Cardiac fibroblast (primary cell): ENCODE measurements at places on chromosomes 6 and 20.
A peak's percentile ranks its signal among the peaks of the same experiment; 100 is the strongest.

- DNase-seq = no peak
Measured at GRCh38 chr6:96653181-96653580, 90.3 kb downstream of the FHL5 start.

GRCh38 chr6:99138445-99138844, 190.7 kb upstream of the FBXL4 start:
- DNase-seq = no peak

- DNase-seq = no peak
Measured at GRCh38 chr6:40439026-40439800, 148.0 kb downstream of the LRFN2 start.

GRCh38 chr20:62859721-62860120, 1.9 kb downstream of the TCFL5 start:
- DNase-seq = no peak

GRCh38 chr6:111750753-111751673, 122.2 kb downstream of the FYN start:
- DNase-seq = peak; percentile 90

DNA sequence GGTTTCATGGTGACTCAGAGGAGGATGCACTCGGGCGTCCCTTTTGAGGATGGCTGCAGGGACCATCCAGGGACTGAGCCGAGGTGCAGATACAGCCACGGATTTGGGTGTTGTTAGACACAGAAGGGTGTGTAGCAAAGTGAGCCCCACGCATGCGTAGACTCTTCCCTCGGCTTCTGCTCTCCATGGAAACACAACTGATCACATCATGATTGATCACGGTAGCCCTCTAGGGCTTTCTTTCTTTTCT, 606 bp upstream of the ULBP1 start:
- peak; percentile 50 for DNase-seq

DNA sequence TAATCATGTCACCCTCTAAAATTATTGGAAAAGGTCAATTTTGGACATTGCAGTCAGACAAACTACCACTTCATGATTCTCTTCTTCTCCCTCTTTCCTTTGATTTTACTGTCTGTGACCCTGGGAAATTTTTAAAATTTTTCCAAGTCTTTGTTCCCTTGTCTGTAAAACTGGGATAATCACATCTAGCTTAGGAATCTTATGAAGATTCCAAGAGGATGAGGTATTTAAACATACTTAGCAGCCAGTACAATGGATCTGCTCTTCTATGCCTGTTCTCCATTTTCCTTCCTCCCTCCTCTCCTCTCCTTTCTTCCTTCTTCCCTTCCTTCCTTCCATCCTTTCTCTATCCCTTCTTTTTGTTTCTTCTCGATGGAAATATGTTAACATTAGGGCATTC, 651.6 kb upstream of the MARCKS start:
- no peak for DNase-seq

DNA sequence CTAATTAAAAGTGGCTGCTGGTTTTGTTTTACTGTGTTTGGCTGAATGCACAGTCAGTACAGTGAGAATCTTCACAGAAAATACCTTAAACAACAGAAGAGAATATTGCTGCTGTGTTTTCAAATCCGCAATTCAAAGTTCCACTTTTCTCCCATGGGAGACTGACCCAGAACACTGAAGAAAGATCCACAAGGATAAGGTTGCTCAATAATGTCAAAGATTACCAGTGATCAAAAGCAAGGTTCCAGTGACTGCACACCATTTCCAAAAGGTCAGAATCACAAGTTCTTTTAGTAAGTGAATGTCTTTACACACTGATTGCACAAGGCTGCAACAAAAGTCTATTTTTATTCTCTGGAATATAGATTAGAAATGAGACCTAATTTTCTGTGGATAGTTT, 82.3 kb downstream of the EPHA7 start:
- DNase-seq = no peak

GRCh38 chr6:13729891-13730290, 18.3 kb upstream of the RANBP9 start:
- DNase-seq = peak; percentile 67

DNA sequence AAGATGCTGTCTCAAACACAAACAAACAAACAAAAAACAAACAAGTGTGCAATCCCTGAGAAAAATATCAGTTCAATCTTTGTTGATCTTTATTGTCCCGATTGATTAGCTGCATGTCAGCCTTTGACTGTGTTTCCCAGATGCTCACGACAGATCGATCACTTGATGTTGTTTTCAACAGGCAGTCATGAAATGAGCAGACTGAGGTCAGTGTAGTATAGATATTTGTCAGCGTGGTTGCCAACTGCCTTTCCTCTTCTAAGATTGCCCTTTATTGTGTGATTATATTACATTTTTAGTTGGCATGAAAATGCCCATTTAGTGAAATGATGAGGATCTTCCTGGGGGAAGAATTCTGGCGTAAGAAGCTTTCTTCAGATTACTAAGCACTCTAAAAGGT, 25.6 kb downstream of the UTRN start:
- no peak for DNase-seq

DNA sequence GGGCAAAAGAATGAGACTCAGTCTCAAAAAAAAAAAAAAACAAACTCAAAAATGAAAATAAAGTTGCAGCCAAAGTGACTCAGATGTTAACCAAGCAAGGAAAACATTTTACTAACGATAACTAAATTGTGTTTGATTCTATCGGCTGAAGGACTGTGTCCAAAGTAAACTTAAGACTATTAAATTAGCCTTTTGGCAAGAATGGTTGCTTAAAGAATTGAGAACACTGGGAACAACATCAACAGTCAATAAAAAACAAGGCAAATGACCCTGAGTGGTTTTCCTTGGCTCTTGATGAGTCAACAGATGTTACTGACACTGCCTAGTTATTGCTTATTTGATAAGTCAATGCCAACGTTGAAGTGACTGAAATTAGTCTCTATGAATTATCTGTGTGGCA, 36.7 kb downstream of the POU3F2 start:
- DNase-seq = peak; percentile 53

- DNase-seq = no peak
Measured at GRCh38 chr6:13012296-13012695, 295.7 kb downstream of the PHACTR1 start.

GRCh38 chr20:6806275-6806674, 38.8 kb downstream of the BMP2 start:
- DNase-seq = no peak

DNA sequence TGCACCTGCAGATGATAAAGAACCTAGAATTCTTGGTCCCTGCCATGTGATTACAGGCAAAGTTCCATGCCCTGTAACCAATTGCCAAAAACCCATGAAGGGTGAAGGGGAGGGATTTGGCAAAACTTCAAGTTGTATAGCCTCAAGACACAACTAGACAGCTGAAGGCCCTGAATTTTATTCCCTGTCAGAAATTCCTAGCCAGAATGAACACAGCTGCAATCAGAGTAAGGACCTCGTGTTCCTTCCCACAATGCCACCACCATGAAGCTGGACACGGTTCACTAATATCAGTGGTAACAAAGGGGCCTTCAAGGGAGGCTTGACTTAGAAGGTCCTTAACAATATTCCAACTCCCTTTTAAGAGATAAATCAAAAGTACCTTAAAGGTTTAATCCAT, 22.5 kb upstream of the IRAK1BP1 start:
- no peak for DNase-seq

- peak; percentile 55 for DNase-seq
Measured at GRCh38 chr6:37103169-37104039, 66.5 kb upstream of the PIM1 start.

GRCh38 chr6:82353848-82354247, 9.8 kb upstream of the TPBG start:
- peak; percentile 25 for DNase-seq

- DNase-seq = no peak
Measured at GRCh38 chr6:15401769-15402250, 155.9 kb downstream of the JARID2 start.

DNA sequence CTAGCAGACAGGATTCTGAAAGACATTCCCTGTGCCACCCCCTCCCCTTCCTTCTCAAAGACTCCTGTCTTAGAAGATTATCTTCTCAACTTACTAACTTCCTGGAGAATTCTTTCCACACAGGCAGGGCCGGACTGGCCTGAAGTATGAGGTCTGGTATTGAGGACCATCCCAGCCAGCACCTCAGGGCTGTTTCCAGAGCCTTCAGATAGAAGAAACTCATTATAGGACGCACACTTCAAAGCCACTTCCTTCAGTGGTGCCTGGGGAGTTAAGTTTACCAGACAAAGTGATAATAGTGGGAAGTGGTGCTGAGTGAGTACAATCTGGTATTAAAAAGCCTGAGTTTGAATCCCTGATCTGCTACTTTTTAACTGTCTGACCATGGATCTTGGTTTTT, 15.6 kb downstream of the KCNS1 start:
- no peak for DNase-seq

GRCh38 chr6:110650755-110651154, 164.5 kb downstream of the CDK19 start:
- no peak for DNase-seq

DNA sequence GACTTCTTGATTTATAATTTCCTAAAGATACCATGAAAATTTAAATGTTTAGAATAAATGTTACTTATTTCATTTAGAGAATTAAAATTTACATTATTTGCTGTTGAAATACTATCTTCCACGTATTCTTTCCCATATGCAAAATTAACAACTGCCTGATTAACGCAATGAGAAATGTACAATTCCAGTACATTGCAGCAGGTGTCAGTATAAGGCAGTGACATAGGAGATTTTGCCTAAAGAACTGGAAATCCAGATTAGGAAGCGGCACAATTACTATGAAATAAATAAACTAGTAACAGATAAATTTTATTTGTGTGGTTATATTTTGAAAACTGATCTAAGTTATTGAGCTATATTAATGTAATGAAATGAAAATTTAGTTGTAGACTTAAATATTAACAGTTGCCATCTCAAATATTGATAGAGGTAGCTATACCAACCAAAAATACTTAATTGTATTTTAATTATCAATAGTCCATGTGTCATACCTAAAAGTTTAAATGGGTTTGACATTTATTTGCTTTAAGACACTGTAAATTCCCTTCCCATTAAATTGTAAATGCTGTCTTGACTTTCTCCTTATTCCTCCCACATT, 300.2 kb downstream of the UTRN start:
- peak; percentile 67 for DNase-seq

DNA sequence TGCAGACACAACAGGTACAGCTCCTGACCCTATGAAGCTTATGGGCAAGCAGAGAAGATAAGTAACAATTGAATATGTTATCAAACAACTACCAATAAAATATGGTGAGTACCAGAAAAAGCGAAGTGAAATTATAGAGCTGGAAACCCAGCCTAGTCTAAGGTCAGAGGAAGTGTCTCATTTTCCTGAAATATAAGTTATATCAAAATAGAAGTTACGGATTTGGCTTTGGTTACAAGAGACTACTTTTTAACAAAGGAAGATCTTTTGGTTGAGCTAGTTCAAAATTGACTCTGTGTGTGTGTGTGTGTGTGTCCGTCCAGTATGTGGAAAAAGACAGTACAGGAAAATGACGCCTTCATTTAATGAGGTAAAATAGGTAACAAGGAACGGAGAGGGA, 8.9 kb downstream of the STX11 start:
- DNase-seq = no peak

- peak; percentile 59 for DNase-seq
Measured at GRCh38 chr6:10886691-10887502, at the start of gene SYCP2L. SYCP2L (plus strand) TSS chr6:10887052; CDS start chr6:10887127, 75 bp downstream.

DNA sequence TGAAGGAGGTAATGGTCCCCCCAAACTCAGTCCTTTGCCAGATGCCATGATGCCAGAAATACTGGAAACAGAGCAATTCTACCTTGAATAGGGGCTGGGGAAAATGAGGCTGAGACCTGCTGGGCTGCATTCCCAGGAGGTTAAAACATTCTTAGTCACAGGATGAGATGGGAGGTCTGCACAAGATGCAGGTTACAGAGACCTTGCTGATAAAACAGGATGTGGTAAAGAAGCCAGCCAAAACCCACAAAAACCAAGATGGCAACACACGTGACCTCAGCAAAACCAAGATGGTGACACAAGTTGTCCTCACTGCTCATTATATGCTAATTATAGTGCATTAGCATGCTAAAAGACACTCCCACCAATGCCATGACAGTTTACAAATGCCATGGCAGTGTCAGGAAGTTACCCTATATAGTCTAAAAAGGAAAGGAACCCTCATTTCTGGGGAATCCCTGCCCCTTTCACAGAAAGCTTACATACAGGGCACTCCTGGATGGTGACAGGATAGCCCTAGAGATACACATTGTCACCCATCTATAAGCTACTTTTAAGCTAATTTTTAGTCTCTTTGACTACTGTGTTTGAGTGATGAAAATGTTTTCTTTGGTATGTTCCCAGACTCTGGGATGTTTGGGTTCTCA, 979.7 kb downstream of the TBC1D32 start:
- DNase-seq = peak; percentile 28

DNA sequence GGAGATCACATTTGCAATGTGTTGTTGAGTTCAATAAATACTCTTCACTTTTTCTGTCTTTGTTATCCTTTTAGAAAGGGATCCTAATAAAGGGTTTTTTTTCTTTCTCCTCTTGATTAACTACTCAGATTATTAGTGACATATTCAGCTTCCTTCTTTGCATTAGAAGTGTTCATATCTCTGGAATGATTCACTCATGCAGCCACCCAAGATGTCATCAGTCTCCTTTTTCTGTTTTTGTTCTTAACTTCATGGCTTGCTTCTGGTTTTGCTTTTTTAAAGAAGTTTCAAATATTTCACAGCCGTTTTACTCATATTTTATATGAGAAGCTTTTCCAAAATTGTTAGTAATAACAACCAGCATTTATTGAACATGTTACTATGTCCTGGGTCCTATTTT, 187.6 kb downstream of the TMEM242 start:
- peak; percentile 32 for DNase-seq

DNA sequence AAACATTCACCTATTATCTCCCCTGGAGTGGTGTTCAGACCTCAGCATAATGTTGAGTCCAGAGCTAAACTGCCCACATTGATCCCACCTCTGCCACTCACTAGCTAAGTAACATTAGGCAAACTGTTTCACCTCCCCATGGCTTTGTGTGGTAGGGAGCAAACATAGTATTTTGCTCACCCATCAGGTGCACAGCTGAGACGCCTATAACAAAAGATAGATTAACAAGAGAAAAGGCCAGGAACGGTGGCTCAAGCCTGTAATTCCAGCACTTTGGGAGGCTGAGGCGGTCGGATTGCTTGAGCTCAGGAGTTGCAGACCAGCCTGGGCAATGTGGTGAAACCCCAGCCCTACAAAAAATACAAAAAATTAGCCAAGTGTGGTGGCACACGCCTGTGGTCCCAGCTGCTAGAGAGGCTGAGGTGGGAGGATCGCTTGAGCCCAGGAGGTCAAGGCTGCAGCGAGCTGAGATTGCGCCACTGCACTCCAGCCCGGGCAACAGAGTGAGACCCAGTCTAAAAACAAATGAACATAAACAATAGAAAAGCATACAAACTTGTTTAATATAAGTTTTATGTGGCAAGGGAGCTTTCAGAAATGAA, 91.6 kb downstream of the MAP3K7 start:
- DNase-seq = no peak
